Stimulated activated CD8-positive, alpha-beta memory T cell treated with anti-CD3 and anti-CD28 coated beads, Interleukin-4, amount 100 ng/mL, for 1 hour (primary cell): ENCODE measurements at places on chromosomes 12 and 14.

GRCh38 chr14:21820631-21821030 is 147.0 kb upstream of the OR4E1 start:
- no peak for DNase-seq

DNA sequence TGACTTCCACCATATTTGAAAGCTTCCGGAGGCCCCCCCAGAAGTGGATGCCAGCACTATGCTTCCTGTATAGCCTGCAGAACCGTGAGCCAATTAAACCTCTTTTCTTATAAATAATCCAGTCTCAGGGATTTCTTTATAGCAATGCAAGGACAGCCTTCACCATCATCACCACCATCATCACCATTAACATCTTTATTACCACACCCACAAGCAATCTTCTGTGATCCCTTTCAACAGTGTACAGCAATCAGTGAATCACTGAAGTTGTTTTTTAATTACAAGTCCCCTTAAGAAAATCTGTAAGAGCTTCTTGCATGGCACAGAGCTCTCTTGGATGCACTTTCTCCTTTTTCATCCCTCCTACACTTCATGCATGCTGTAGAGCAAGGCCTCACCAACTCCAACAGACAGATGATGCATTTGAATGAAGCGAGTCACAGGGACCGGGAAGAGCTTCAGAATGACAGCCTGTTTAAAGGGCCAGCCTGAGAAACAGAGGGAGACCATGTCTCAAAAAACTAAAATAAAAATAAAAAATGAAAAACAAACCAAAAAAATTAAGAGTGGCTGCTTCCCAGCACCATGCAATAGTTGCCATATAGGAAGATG is 83.6 kb upstream of the VASH1 start:
- DNase-seq, result no peak

DNA sequence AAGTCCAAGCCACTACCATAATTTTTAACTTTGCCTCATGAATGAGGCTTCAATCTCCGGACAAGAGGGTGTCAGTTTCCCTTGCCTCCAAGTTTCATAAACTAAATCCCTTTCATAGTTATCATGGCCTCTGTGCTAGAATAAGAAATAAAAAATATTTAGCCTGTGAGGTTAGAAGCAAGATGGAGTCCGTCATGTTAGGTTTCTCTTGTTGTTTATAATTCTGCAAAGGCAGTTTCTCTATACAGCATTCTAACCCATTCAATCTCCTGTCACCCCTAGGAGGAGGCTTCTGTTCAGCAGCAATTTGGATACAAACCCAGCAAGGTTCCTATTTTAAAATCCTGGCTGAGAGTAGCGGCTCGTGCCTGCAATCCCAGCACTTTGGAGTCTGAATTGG is 15.8 kb upstream of the RAN start:
- no peak for DNase-seq

- no peak for DNase-seq
Measured at GRCh38 chr14:33126433-33126832, 187.8 kb downstream of the NPAS3 start.

DNA sequence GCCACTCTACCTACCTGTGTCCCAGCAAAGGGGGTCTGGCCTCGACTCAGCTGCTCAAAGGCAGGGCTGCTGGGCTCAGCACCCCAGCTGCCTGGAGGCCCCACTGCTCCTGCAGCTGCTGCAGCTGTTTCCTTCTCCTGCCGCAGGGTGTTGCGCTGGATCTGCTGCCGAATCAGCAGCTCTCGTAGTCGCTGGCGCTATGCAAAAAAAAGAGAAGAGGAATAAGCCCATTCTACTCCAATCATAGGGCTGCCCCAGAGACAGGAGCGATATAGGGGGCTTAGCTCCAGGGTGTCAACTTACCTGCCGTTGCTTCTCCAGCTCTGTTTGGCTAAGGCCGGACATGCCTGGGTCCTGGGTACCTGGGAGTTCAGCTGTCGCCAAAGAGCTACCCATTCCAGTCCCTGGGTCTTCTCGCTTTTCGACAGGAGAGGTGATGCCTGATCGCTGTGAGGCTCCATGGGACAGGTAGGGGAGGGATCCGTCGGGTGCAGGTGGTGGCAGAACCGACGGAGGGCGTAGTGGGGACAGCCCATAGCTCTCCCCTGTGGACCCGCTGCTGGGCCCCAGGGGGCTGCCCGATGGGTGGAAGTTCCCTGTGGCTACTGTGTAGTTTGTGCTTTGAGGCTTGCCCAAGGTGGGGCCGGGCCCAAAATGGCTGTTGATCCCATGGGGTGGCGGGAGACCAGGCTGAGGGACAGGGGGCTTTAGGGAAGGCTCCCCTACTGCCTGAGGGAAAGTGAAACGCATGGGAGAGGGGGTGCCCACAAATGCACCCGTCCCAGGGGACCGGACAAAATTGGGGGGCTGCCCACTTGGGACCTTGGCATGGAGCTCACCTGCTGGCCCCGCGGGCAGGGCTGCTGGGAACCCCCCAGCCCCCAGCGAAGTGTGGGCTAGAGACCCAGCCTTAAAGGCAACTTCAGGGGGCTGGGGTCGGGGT is 20.9 kb downstream of the KMT2D start:
- DNase-seq, result no peak

DNA sequence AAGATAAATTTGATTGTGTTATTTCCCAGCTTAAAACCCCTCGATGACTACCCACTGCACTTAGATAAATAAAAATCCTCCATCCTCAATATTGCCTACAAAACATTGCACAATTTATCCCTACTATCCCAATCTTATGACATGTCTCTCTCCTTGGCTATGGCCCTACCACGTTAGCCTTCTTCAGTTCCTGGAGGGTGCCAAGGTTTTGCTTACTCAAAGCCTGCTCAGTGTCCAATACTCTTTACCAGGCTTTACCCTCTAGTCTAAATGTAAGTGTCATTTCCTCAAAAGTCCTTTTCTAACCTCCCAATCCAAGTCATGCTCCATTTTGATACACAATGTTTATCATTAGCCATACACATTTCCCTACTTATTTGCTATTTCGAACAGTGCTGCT is 35.0 kb upstream of the PPM1A start:
- DNase-seq, result no peak

DNA sequence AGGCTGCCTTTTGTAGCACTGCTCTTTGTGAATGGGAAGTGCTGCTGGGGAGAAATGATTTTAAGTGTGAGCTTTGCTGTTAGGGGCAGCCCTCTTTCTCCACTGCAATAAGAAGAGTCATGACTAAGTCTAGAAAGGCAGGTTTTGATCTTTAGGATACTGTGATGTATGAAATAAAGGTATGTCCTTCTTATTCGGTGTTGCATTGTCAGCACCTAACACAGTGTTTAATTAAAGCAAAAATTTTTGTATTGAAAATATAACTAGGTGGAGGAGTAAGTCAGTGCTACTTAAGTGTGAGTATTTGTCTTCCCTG is 81.5 kb downstream of the ETV6 start:
- DNase-seq, result no peak

- DNase-seq, result no peak
Measured at GRCh38 chr12:57231276-57232021, 1.9 kb downstream of the SHMT2 start.

DNA sequence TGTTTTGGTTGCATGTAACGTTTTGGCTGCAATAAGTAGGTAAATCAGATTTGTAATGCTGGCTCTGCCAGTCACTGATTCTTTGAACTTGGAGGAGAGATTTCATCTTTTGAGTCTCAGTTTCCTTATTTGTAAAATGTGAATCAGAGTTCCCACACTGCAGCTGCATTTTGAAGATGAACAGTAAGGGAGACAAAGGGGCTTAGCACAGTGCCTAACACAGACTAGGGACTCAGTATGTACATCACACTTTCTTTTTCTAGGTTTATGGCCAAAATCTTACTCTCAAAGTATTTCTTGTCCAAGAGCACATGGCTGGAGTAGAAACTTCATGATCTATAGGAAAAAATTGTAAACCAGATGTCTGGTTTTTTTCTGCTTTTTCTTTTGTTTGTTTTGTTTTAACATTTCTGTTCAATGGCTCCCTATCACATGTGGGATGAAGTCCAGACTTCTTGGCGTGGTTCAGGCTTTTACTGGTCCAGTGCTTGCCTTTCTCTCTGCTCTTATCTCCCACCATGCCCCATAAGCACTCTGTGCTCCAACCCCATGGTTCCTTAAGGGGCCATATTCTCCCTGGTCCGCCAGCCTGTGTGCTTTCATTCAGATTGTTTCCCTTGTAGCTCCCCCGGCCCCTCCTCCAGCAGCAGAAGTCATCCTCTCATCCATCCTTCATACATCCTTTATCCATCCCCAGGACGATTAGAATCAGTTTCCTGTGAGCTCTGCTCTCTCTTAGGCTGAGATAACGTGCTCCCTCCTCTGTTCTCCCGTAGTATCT is 58.0 kb downstream of the SYNE2 start:
- DNase-seq, result no peak

DNA sequence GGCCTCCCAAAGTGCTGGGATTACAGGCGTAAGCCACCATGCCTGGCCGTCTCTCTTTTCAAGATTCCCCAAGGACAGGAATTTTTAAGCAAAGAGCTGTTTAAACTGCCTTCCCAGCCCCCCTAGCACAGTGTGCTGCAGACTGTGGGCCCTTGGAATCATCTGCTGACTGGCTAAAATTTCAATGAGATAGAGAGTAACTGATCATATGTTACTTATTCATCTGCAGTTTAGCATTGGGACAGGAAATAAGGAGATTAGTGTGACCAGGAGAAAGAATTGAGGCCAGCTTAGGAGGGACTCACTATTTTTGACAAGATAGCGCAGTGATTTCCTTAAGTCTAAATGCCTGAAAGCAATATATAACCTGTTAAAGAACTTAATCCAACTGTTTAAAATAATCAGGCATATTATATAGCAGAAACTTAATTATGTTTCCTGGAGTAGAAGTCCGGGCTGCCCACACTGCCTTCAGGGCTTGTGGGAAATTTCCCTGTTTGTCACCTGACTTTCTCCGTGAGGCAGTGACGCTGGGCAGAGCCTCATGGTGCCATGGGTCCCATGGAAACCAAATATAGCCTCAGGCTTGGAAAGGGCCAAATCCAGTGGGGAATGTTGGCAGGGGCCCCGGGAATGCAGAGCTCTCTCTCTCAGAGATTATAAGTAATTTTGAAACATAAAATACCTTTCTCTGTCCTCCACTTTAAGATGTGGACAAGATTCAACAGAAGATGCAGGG is 22.8 kb upstream of the CEBPE start:
- no peak for DNase-seq

DNA sequence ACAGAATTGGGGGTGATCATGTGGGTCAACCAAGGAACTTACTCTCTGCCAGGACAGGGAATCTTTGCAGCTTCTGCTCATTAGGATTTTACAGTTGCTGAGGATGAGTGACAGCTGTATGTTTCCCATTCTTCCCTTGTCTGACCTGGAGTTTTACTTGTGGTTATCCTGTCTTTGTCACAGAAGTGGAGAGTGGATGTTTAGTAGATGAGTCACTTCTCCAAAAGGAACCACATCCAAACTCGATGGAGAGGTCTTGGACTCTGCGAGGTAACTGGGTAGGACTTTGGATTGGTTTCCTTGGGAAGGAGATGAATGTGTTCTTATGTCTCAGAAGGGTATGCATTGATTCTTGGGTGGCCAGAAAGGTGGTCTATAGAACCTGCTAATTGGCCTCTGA is 53.8 kb upstream of the USP44 start:
- no peak for DNase-seq

GRCh38 chr14:46574978-46575375 is 76.6 kb downstream of the RPL10L start:
- DNase-seq, result no peak

GRCh38 chr12:130747867-130748740 is 32.0 kb upstream of the RIMBP2 start:
- DNase-seq, result peak; percentile 45

DNA sequence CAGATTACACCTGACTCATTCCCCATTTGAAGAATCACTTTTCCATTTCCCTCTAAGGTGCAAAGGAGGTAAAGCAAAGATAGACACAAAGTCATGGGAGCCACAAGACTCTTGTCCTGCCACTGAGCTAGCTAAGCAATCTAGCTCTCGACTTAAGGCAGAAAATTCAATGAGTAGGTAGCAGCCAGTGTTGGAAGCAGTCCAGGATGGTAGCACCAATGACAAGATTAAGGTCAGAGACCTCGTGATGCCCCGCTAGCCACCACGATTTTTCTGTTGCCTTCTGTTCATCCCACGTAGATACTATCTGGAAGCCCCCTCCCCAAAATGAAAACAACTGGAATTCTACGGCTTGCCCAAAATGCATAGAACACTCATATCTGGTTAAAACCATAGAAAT is 1.4 kb downstream of the VAMP1 start:
- no peak for DNase-seq

- DNase-seq, result no peak
Measured at GRCh38 chr14:33777681-33778080, 173.2 kb downstream of the EGLN3 start.

DNA sequence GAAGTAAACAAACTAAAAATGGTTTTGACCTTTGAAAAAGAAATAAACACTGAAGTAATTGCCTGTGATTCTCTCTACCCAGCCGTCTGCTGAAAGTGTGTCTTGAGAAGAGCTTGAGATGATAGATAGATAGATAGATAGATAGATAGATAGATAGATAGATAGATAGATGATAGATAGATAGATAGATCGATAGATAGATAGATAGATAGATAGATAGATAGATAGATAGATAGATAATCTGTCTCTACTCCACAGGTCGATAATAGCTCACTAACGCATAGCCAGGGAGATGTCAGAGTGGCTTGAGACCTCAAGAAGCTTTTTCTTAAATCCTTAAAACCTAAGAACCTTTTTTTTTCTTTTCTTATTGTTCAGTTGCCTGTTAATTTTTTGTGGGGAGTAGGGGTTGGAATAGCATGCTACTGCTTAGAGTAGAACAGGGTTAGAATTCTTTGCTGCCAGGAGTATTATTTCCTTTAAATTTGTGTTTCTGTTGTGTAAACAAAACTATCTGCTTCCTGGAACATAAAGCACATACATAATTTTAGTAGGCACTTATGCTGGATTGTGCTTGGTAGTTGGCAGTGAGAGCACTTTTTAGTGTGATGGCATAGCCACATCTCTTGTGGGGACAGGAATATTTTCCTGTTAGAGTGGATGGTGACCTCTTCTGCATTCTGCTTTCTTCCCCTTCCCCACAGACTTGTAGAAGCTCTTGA is 169.5 kb downstream of the FBXL14 start:
- DNase-seq, result no peak

- DNase-seq, result no peak
Measured at GRCh38 chr14:23181453-23181852, 2.0 kb downstream of the SLC7A8 start.

GRCh38 chr14:77337880-77338279 is 17.0 kb downstream of the GSTZ1 start:
- DNase-seq, result no peak

GRCh38 chr14:102927346-102927877 is 4.9 kb downstream of the AMN start:
- DNase-seq, result no peak

DNA sequence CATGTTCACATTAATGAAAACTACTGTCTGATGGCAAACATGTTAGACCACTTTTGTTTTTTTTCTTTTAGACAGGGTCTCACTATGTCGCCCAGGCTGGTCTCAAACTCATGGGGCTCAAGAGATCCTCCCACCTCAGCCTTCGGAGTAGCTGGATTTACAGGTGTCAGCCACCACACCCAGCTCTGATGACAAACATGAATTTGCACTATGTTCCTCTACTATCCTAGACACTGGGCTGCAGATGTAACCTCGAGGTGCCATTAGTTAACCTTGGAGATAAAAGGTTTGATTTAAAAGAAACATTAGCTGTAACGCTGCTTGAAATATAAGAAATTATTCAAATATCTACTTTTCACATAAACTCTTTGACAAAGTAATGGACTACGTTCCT is 8.1 kb downstream of the VPS37B start:
- DNase-seq, result no peak

- DNase-seq, result no peak
Measured at GRCh38 chr14:91388551-91388975, 29.1 kb downstream of the CCDC88C start.
